HFFc6 (cell line): ENCODE measurements at places on chromosomes 3 and 15.

DNA sequence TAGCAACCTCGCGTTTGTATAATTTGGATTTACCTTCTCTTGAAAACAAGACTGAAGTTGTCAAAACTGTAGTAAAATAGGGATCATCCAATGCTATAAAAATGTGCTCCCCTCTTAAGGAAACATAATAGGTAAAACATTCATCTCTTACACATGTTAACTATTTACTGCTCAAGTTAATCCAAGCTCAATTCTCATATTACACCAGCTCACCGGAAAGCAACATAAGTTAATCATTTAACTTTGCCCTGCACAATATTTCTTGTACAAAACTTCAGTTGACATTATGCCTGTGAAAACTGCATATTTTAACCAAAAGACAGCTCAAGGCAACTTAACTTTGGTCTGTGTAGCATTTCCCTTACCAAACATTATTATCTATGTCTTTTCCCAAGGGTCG, 634.2 kb downstream of the NAALADL2 start:
- no peak for DNase-seq

DNA sequence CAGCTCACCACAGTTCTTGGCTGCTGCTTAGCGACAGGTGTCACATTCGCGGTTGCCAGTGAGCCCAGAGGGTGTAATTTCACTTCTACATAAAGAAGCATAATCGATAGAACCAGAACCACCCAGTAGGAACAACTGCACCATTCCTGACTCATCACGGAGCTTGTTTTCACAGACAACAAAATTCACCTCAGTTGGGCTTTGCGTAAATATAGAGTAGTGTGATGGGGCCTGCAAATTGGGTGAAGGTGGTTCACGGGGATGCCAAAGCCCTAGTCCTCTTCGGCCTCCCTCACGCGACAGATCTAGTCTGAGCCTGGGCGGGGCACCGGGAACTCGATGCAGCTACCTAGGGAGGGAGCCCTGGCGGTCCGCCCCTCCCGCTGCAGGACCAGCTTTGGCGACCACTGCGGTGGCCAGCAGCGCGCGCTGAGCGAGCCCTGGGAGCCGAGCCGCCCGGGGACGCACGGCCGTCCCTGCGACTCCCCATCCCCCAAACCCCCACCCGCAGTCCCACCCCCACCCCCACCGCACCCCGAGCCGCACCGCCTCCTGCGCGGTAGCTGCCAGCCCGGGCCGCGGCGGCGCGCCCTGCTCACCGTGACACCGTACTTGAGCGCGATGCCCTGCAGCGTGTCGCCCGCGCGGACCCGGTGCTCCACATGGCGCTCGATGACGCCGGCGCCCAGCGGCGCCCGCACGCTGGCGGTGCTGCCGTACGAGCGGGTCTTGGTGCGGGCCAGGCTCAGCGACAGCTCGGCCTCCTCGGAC, 519 bp downstream of the LYSMD2 start:
- no peak for DNase-seq

GRCh38 chr3:27353221-27353620, 16.0 kb downstream of the NEK10 start:
- DNase-seq, result no peak

DNA sequence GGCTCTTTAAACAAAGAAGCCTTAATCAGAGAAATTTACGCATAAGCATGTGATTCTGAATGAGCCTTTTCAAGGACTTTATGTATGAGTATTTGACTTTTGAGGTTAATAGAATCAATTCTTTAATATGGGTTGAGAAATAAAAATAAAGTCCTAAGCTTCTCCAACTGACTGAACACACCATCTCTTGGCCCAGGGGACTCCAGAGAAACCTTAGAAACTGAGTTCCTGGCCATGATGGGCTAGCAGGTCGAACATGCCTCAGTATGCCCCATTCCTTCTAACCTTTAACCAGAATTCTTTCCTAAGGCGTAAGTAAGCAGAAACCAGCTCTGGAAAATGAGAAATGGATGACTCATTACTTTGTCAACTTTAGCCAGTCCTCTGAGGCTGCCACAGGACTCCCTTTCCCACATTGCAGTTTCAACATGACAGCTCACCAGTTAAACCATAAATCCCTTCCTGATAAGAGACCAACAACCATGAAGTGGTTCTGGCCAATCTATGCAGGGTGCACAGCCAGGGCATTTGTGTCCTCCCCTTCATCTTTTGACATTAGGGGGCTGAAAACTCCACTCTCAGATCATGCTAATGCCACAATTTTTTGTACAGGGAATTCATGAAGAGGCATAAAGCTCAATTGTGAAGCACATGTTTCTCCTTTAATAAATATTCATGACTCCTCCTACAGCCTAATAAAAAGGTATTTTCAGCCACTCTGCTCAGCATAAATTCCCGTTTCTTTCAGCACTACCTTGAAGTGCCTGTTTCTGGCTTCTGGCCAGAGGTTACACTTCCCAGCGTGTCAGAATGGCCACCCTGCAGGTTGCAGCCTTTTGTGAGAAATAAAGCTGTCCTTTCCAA, 33.3 kb downstream of the TM4SF18 start:
- DNase-seq, result peak; percentile 93

DNA sequence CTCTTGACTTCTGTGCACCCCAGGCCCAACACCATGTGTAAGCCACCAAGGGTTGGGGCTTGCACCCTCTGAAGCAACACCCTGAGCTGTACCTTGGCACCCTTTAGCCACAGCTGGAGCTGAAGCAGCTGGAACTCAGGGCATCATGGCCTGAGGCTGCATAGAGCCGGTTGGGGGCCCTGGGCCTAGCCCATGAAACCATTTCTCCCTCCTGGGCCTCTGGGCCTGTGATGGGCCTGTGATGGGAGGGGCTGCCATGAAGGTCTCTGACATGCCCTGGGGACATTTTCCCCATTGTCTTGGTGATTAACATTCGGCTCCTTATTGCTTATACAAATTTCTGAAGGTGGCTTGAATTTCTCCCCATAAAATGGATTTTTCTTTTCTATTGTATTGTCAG, 22.4 kb upstream of the ADAMTSL3 start:
- DNase-seq, result no peak

DNA sequence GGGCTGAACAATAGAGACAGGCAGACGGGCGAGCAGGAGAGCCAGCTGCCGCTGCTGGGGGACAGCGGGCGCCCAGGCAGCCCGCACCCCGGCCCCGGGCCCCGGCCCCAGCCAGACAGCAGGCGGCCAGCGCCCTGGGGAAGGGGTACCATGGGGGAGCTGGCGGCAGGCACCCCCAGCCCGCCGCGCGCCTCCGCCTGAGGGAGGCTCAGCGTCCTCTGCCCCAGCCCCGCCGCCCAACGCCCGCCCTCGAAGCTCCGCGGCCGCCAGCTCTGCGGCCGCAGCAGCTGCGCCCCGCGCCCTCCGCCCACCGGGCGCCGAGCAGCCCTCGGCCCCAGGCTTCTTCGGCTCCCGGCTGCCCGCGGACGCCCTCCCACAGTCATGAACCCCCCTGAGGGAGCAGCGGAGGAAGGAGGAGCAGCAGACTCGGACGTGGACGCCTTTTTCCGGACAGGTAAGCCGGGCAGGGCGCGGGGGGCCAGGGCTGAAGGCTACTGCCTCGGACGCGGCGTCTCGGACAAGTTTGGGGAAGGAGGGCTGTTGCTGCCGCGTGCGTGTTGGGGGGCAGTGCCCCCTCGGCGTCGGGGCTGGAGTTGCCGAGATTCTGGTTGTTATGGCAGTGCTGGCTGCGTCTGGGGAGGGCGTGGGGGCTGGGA, 41.6 kb upstream of the ROPN1 start:
- no peak for DNase-seq

GRCh38 chr15:70493787-70494516, 269.4 kb downstream of the UACA start:
- peak; percentile 41 for DNase-seq

DNA sequence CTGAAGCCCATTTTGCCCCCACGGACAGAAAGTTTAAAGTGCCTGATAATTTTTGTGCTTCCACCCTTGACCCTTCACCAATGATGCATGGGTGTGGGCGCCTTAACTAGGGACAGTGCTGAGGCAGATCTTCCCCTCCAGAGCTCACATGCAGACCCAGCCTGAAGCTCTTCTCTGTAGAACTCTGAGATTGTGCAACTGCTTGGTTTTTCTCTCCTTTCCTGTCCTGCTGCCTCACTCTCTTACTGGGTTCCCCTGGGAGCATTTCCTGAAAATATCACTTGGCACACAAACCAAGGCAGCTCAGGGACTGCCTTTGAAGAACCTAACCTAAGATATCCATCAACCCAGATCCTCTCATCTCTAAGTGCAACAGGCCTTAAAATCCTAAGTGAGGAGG, 220.3 kb upstream of the STT3B start:
- DNase-seq, result no peak

- DNase-seq, result peak; percentile 54
These were observed 46.5 kb downstream of the PTPN9 start for GRCh38 chr15:75532413-75533250.

DNA sequence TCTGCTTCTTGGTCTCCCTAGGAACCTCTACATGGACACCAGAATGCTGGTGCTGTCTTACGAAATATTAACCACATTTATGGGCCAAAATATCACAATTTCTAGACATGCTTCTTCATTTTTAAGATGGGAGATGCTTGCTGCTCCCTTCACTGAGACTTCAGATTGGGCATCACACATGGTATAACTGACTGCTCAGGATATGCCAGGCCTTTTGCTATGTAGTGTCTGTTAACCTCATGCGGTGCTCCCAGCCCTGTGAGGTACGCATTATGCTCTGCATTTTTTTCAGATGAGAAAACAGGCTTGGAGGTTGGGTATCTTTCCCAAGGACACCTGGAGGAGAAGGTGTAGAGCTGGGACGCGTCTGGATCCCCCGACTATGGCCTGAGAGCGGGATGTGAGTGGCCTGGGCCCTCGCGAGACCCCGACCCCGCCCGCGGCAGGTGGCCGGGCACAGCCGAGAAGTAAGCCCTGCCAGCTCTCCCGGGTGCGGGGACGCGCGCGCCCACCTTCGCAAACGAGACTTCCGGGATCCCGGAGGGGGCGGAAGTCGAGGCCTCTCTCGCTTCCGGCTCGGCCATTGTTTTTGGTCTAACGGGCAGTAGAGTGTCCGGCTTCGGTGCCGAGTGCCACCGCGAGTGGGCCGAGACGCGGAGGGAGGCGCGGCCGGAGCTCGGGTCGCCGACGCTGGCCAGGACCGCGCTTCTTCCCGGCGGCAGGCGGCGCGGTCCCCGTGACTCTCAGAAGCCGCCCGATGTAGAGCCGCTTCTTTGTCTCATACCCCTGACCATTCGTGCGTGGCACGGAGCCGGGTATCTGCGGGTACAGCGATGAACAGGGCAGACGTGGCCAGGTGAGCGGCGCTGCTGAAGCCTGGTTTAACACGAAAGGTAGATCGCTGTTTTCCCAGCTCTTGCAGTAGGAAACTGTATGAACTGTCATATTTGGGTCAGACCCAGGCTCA, at the start of gene ZKSCAN7:
TSS of gene ZKSCAN7 (plus strand) at position 568 of the 967 bp plus-strand sequence. CDS start 1,855 bp downstream, outside the sequence.
- no peak for DNase-seq

DNA sequence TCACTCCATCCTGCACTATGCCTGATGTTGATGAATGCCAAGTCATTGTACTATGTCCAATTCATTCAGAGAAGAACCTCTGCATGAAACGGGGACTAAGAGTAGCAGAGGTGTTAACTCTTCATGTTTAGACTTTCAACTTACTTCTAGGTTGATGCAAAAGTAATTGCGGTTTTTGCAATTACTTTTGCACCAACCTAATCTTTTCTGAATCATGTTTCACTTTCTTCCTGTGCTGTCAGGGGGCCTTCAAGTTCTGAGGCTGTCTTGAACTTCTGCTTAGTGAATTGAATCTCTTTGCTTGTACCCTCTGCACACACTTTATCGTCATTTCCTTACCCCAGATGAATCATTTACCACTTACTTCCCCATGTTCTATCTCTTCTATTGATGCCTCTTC, 636.2 kb downstream of the NAALADL2 start:
- no peak for DNase-seq

DNA sequence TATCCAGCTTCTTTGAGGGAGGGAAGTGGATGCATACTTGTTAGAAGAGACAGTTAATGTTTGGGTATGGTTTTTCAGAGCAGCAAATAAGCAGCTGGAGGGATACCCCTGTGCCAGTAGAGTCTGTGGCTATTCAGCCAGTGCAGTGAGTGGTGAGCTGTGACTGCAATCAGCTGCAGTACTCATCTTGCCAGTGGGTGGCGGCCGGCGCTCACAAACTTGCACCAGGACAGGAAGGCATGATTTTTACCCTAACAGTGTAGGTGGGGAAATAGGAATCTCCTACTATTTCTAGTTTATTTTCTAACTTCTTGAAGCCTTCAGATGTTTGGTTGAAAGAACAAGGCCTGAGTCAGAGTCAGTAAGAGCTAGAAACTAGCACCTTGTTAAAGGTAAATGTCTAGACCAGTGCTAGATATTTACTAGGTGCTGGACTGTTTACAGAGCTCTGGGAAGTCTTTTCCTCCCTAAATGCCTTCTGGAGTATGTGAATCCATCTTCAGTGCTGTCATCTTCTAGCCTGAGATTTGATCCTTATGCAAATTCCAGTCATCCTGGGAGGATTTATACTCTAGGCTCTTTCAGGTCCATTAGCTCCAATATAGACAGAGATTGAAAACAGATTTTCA, 23.6 kb downstream of the TIMP4 start:
- DNase-seq, result peak; percentile 62

DNA sequence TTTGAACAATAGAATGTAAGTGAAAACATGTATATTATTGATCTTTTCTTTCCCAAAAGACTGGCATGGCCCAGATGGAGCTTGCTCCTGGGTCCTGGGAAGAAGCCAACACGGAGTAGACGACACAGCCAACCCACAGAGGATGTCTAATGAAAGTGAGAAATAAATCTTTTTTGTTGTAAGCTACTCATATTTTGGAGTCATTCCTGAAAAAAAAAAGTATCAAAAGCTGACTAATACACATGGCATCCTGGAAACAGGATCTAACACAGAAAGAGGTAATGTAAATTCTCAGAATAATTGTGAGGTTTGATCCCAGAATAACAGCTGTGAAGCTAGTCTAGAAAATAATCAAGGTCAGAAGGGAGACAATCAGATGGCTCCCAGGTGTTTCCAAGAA, 12.6 kb upstream of the FRMD5 start:
- peak; percentile 22 for DNase-seq

GRCh38 chr15:77569729-77570125, 63.0 kb downstream of the LINGO1 start:
- DNase-seq, result no peak

DNA sequence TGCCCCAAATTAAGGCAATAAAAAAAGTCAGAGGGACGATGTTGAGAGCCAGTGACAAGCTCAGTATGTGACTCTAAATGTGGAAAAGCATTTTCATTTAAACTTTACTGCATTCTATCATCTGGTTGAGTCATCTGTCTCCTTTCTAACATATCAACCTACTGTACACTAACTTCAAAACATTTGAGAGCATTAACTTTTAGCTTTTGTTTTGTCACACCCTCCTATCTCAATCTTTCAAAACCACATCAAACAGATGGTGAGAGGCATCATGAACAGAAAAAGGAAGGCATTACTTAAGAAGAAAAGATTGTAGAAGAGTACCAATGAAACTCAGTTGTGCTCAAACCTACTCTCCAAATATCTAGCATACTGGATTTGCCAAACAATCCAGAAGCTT, 4.8 kb downstream of the LRRC58 start:
- peak; percentile 11 for DNase-seq
